ENCODE measurements at places on chromosomes 13 and 19.
A peak's percentile ranks its signal among the peaks of the same experiment; 100 is the strongest.

DNA sequence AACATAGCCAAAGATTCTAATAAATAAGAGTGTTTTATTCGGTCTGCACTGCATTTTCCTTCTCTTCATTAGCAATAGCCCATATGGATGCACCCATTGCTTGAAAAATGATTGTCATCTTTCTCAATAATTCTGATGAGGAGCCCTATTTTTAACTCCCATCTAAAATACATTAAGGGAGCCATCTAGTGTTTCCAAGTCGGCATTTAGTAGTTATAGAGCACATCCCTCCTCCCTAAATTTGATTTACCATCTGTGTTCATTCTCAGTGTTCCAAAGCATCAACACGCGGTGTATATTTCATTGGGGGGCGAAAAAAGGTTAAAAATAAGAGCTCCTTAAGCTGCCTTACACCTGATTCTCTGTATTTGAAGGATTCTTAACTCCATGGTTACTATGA, 119.2 kb upstream of the IPO5 start:
- DNase-seq = no peak

DNA sequence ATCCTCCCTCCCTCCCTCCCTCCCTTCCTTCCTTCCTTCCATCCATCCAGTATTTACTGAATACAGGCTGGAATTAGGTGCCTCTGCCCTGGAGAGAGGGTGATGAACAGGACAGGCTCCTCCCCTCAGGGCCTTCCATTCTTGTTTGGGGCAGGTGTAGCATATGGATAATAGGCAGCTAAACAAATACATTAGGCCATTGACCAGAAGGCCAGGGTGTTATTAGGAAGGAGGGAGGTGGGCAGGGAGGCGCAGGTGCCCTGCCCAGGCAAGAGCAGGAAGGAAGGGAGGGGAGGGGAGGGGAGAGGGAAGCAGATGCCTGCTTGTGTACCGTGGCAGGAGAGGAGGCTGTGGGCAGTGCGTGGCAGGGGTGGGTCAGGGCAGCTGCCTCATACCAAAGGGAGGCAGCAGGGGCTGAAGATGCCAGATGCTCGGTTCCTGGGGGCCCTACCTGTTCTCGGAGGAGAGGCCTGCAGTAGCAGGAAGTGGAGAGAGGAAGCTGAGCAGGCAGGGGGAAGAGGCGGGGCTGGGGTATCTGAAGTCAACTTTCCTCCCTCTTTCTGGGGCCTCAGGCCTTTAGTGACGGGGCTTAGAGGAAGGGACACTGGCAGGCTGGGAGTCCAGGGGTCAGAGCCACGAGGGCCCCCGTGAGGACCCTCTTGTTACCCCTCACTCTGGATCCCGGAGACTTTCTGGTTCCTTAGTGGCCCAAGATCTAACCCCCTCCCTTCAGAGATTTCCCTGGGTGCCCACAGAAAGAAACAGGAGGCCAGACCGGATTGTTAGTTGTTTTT, at the start of gene RINL:
Gene RINL, minus strand, starts transcription at position 495 of the 794 bp plus-strand sequence. CDS start 1,533 bp downstream, outside the sequence.
- DNase-seq = peak; percentile 100

DNA sequence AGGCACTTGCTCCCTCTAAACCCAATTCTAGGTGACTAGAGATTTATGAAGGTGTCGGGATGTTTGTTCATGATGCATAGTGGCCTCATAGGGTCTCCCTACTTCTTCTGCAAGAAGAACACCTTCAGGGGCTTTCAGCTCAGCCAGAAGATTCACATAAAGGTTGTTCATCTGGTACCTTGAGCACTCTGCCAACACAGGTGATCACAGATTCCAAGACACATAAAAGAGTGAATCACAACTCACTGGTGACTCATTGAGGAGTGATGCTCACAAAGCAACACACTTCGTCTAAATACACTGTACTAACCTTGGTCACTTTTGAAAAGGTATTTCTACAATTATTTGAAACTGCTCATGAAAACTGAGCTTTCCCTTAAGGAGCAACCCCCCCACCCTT, 6.8 kb upstream of the ZNF324 start:
- DNase-seq = no peak

GRCh38 chr13:49217962-49218492, 2.1 kb upstream of the MLNR start:
- DNase-seq = no peak

All from DMS53 (cell line).